ENCODE measurements at places on chromosomes 11 and 22.

GRCh38 chr11:72951888-72952287, 137.7 kb downstream of the ATG16L2 start:
- DNase-seq = no peak

GRCh38 chr22:20573176-20573832, 65.9 kb downstream of the MED15 start:
- DNase-seq = no peak

DNA sequence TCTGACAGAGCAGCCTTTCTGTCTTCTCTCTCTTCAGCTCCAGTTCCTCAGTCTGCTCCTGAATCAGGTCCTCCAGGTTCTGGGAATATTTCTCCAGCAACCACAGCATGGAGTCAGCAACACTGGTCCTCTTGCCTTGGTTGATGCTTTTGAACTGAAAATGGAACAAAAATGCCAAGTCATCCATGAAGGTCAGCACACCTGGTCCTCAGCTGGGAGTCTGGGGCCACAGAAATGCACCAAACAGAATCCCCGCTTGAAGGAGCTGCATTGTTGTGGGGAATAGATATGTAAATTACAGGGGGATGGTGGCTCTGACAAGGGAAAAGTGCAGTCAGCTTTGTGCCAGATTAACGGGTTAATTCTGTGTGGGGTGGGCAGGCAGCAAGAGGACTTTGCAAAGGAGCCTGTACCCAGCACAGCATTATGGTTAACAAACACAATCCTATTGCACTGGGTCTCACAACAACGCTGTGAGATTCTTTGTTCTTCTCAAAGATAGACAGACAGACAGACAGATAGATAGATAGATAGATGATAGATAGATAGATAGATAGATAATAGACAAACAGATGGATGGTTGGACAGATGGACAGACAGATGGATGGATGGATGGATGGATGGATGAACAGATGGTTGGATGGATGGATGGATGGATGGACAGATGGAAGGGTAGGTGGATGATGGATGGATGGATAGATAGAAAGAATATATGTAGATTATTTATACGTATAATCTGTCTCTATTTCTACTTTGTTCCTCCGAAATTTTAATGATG, 33.8 kb upstream of the LRRC32 start:
- no peak for DNase-seq

- no peak for DNase-seq
Observed at GRCh38 chr11:32843544-32843943, 13.8 kb downstream of the PRRG4 start.

- DNase-seq = no peak
Observed at GRCh38 chr22:44701824-44702478, at the start of gene PRR5. Gene PRR5 (plus strand): TSS chr22:44702204. CDS start chr22:44702475, 271 bp downstream.

GRCh38 chr22:36858966-36859365, 1.8 kb upstream of the NCF4 start:
- no peak for DNase-seq

- no peak for DNase-seq
Observed at GRCh38 chr11:63866211-63866610, 27.3 kb downstream of the MARK2 start.

All from left renal pelvis (tissue), 4 donors.